Vagina (tissue), 2 donors: ENCODE measurements at places on chromosomes 6 and 20. TPM values are rescaled to one million over a fixed set of nuclear protein-coding genes. Genes with fewer than 3 reads are reported as not detected.

Gene EPPIN
- not detected for total RNA-seq

Gene RBPJL
- total RNA-seq: not detected

Gene NNAT
- 8.3 TPM for total RNA-seq

DNA sequence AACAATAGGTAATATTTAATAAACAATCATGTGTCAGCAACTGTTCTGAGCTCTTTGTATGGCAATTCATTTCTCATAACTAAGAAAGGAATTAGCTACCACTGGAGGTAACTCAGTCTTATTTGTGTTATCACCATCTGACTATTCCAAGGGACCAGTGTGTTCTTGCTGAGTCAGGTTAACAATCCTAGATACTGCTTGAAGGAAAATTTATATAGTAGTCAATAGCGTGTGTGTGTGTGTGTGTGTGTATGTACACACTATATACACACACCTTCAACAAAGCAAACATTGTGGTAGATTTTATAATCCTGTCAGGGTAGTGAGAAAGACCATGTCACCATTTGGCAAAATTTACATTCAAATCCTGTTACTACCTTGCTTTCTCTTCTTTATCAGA is 45.8 kb upstream of the SMIM8 start:
- no peak overlapping the region for H3K4me3 ChIP-seq
- H3K4me1 ChIP-seq: no peaks in the 10 kb centered on the region
- H3K36me3 ChIP-seq: no peaks in the 10 kb centered on the region
- no peak for DNase-seq
- no peaks in the 10 kb centered on the region for H3K27me3 ChIP-seq
- H3K27ac ChIP-seq: no peak overlapping the region

DNA sequence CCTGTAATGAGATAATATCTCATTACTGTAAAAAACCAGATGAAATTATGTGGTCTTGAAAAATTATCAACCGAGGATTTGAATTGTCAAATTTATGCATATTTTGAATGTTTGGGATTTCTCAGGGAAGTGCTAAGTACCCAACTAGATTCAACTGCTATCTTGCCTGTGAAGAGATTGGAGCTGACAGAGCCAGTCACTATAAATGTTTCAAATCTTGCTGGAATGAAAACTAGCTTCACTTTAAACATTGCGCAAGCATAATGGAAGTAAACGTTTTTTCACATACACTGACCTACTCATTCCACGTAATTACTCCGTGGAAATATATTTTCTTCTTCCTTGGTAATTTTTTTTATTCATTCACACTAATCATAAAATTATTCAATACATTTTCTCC is 46.7 kb downstream of the TMEM170B start:
- no peak overlapping the region for H3K27ac ChIP-seq
- no peak for DNase-seq
- H3K4me1 ChIP-seq: peaks cover 7% of the 10 kb centered on the region
- H3K36me3 ChIP-seq: no peaks in the 10 kb centered on the region
- no peak overlapping the region for H3K4me3 ChIP-seq
- no peaks in the 10 kb centered on the region for H3K27me3 ChIP-seq

- no peaks in the 10 kb centered on the region for H3K36me3 ChIP-seq
- no peak overlapping the region for H3K4me3 ChIP-seq
- DNase-seq: no peak
- H3K27ac ChIP-seq: no peak overlapping the region
Measured at GRCh38 chr6:106750142-106750918, 121.0 kb downstream of the QRSL1 start.

DNA sequence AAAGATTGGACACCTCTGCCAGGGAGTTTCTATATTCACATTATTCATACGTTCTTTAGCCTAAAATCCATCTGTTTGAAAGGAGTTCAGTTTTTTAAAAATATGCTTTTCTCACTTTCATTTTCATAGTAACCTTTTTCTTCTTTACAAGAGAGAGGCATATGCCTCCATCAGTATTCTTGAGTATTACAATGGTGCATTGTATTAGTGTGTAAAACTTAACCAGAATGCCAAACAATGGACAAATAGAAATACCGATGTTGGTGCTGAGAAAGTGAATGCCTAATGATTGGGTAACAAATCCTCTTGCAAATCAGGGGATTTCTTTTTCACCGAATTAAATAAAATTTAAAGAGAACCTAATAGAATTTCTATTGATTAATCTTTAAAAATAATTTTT is 163.2 kb upstream of the LAMA2 start:
- H3K36me3 ChIP-seq: no peaks in the 10 kb centered on the region
- no peaks in the 10 kb centered on the region for H3K4me1 ChIP-seq
- H3K27me3 ChIP-seq: no peaks in the 10 kb centered on the region
- DNase-seq: no peak
- no peak overlapping the region for H3K27ac ChIP-seq

- no peak overlapping the region for H3K4me3 ChIP-seq
- H3K4me1 ChIP-seq: no peaks in the 10 kb centered on the region
- H3K27ac ChIP-seq: no peak overlapping the region
- no peaks in the 10 kb centered on the region for H3K36me3 ChIP-seq
Measured at GRCh38 chr20:63073738-63074065, 66.9 kb upstream of the BHLHE23 start.

DNA sequence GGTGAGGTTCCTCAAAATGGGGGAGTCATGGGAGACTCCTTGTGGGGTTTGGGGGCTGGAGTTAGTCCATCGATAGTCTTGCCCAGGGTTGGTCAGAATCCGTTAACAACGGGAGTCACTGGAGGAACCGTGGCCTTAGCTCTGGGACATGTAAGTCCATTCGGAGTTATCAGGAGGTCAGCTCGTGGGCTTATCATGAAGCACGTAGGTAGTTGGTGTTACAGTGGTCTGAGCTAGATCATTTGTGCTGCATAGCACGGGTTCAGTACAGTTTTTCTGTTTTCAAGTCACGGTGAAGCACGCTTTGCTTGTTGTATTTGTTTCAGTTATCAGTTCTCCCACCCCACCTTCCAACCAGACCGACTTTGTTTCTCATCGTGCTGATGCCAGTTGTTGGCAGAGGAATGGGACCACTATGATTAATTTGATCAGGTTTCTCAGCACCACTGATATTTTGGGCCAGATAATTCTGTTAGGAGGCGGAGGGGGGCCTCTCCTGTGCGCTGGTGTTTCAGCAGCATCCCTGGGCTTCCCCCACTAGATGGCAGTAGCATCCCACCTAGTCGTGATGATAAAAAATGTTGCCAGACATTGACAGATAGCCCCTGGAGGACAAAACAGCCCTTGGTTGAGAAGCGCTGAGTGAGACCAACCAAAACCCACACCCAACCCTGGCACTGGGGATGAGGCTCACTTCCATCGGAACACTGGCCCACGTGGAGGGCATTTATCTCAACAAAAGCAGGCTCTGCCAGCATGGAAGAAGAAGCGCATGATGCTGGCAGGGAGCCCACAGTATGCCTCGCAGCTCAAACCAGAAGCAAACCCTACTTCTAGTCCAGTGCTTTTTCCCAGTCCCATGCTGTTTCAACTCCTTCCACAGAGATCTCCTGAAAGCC is 2.2 kb upstream of the APMAP start:
- H3K4me1 ChIP-seq: peaks cover 46% of the 10 kb centered on the region
- peak overlapping the region; percentile 89 for H3K27ac ChIP-seq
- no peaks in the 10 kb centered on the region for H3K36me3 ChIP-seq
- no peaks in the 10 kb centered on the region for H3K27me3 ChIP-seq
- peak; percentile 91 for DNase-seq
- peak overlapping the region; percentile 14 for H3K4me3 ChIP-seq

- no peak overlapping the region for H3K27ac ChIP-seq
- no peaks in the 10 kb centered on the region for H3K4me1 ChIP-seq
- H3K36me3 ChIP-seq: no peaks in the 10 kb centered on the region
- no peaks in the 10 kb centered on the region for H3K27me3 ChIP-seq
Measured at GRCh38 chr6:30035784-30036183, 25.3 kb upstream of the POLR1H start.

DNA sequence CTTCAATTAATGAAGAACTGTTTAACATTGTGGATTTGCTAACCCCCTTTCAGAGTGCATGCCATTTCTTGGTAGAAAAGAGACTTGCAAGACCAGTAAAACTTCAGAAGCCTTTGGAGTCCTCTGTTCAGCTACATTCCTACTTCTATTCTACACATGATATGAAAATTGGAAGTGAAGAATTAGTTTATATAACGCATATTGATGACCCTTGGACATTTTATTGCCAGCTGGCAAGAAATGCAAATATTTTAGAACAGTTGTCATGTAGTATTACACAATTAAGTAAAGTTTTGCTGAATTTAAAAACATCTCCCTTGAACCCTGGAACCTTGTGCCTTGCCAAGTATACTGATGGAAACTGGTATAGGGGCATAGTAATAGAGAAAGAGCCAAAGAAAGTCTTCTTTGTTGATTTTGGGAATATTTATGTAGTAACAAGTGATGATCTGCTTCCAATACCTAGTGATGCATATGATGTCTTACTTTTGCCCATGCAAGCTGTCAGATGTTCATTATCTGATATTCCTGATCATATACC is 3.3 kb downstream of the TDRD6 start:
- no peaks in the 10 kb centered on the region for H3K27me3 ChIP-seq
- no peaks in the 10 kb centered on the region for H3K36me3 ChIP-seq
- no peaks in the 10 kb centered on the region for H3K4me1 ChIP-seq
- H3K4me3 ChIP-seq: no peak overlapping the region

GRCh38 chr6:29628419-29629281 is 4.3 kb downstream of the GABBR1 start:
- peak overlapping the region; percentile 72 for H3K4me3 ChIP-seq
- H3K27ac ChIP-seq: peak overlapping the region; percentile 89
- H3K36me3 ChIP-seq: no peaks in the 10 kb centered on the region
